Amniotic stem cell (primary cell): ENCODE measurements at places on chromosomes 2 and 18.

DNA sequence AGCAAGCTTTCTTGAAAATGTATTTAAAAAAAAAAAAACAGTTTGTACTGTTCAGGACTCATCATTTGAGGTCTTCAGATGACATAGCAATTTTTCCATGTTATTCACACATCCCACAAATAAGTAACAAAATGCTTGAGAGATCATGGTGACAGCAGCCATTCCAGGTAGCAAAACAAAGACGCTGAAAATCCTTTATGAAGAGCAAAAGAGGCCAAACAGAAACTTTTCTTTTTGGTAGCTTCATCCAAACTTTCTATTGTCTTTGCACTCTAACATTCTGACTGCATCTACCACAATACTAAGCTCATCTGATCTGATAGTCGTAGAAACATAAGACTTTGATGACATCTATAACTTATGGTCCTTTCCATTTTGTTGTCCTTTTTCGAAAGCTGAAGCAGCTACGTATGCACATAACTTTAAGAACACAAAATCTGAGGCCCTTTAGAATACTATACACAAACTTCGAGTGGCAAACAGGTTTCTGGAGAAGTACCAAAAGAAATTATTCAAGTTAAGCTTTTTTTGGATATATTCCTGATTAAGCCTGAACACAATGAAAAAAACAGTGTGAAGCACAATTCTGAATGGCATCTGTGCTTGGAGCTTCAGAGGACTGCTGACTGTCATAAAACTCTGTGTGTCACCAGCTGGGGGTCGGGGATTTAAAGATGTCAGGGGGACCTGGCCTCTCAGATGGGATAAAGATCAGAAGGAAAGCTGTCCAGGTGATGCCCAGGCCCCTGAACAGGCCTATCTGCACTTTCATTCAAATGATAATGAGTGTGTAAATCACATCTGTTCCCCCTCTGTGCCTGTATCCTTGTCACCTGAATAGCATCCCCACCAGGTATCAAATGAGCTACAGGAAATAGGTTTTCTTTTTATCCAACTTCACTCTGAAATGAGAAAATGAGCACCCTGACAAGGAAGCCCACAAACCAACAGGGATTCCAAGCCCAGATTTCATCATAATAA is 75.8 kb downstream of the ZEB2 start:
- no peak for DNase-seq

DNA sequence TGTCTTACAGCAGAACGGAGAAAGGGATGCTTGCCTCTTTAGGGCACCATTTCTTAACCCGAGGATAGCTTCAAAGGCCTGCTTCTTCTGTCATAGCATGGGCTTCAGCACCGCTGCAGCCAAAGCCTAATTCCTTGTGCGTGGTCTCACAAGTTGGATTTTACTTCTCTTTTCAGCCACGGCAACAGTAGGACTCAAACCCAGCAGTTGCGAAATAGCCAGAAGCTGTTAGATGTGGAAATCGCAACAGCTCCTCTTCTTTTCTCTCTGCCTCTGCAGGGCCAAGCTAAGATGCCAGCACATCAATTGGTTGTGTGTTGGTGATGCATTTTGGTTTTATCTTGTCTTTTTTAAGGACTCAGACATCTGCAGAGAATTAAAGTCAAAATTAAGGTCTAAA is 3.1 kb downstream of the NRXN1 start:
- DNase-seq, result no peak

- no peak for DNase-seq
Measured at GRCh38 chr18:44801781-44802180, 121.1 kb downstream of the SETBP1 start.

DNA sequence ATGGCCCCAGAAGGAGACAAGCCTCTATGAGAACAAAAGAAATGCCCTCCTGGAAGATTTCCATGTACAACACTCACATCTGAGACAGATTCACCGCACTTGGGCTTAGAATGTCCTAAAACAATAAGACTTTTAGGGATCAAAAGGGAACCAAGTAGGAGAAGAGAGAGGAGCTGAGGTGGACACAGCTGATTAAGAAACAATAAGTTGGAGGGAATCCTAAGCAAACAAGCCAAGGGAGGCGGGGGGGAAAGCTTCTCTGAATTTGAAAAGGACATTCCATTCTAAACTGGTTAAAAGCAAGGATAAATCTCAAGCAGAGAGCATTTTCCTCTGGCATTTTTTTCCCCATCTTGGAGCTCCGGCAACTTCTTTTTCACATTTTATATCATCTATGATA is 9.9 kb downstream of the ACVR1 start:
- DNase-seq, result no peak
